ENCODE measurements at places on chromosomes 4 and X.

DNA sequence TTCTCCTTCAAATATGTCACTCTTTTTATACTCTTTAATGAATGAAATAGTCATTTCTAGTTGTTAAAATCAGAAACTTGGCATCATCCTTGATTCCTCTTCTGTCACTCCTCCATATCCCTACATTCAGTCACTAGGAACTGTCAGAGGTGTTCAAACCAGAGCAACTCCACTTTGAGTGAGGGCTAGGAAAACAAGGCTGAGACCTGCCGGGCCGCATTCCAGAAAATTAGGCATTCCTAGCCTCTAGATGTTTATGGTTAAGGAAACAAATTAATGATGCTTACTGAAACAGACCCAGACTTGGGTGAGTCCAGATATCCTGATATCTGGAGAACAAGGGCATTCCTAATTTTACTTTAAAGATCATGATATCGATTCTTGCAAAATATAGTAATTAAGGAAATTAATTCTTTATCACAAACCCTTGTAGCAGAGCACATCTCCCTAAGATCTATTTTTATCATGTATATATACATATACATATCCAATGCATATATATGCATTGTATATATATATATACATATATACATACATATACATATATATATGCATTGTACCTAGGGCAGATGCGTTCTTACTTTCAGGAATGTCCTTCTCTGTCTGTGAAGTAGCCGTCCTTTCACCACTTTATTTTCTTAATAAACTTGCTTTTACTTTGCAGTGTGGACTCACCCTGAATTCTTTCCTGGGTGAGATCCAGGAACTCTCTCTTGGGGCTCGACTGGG lies 98.4 kb upstream of the GC start:
- DNase-seq: no peak

GRCh38 chr4:169307576-169307975 lies 36.8 kb upstream of the SH3RF1 start:
- no peak for DNase-seq

GRCh38 chr4:1491328-1492141 lies 85.3 kb upstream of the NKX1-1 start:
- DNase-seq: no peak

DNA sequence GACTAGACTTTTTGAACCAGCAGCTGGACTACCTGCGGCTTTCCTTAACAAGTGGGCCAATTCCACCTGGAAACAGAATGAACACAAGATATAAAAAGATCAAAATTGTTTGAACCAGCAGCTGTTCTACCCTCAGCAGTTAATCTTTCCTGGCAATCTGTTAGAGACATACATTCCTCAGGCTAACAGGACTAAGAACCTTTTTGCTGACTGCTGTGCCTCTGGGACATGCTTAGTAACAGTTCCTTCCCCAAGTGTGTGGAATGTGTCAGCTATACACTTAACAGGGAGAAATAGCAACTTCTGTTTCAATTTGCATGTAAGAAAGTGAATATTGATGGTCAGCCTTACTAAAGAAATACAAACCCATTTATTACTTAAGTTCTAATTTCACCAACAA lies 554.4 kb downstream of the ARAP2 start:
- no peak for DNase-seq

GRCh38 chrX:49309401-49309981 lies 6.0 kb downstream of the GAGE10 start:
- peak; percentile 14 for DNase-seq

DNA sequence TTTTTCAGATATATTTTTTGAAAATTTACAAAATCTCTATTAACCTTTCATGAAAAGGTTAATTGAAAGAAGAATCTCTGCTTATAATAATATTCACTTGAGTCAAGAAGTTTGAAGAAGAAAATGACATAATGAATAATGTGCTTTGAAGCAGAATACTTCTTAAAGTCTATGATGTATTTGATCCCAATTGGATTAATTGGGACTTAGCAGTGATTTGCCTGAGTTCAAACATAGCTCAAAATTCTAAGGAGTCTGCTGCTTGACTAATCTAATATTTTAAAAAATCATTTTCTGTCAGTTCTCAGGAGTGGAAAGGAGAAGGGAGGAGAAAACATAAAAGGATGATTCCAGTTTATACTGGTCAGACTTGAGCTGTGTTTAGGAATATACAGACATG lies 1150.4 kb upstream of the INTU start:
- no peak for DNase-seq

GRCh38 chr4:94690851-94691254 lies 66.9 kb upstream of the BMPR1B start:
- DNase-seq: no peak

DNA sequence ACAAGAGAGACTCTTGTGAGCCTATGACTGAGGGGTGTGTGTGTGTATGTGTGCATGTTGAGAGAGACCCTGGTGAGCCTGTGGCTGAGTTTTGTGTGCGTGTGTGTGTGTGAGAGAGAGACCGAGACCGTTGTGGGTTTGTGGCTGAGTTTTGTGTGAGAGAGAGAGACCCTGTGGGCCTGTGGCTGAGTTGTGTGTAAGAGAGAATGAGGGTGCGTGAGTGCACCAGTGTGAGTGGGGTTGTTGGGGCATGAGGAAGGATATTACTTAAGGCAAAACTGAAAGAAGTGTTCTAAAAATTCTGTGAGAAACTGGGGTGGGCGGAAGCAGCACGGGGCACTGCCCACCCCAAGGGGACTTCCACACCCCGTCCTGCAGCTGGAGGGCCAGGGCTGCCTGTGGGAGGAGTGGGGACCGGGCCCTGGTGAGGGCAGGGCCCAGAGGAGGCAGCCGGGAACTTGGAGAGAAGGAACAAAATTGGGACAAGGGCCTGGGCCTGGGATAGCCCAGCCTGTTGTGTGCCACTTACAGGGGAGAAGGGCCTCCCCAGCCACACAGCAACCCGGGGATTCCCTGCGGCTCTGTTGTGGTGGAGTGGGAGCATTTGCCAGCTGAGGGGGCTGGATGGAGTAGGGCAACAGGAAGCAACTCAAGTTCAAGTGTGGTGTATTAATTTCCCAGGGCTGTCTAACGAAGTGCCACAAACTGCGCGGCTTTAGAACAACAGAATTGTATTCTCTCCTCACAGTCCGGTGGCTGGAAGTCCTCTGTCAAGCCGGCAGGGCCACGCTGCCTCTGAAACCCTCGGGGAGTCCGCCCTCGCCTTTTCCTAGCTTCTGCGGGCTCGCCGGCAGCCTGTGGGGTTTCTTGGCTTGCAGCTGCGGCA lies 22.1 kb downstream of the TMEM131L start:
- DNase-seq: peak; percentile 78

- DNase-seq: no peak
Observed at GRCh38 chr4:95108883-95109421, 351.2 kb downstream of the BMPR1B start.

GRCh38 chrX:154890990-154891639 lies 5.0 kb downstream of the F8A1 start:
- no peak for DNase-seq
